ENCODE measurements at places on chromosomes 3 and 15. TPM values are rescaled to one million over a fixed set of nuclear protein-coding genes. Genes with fewer than 3 reads are reported as not detected.

DNA sequence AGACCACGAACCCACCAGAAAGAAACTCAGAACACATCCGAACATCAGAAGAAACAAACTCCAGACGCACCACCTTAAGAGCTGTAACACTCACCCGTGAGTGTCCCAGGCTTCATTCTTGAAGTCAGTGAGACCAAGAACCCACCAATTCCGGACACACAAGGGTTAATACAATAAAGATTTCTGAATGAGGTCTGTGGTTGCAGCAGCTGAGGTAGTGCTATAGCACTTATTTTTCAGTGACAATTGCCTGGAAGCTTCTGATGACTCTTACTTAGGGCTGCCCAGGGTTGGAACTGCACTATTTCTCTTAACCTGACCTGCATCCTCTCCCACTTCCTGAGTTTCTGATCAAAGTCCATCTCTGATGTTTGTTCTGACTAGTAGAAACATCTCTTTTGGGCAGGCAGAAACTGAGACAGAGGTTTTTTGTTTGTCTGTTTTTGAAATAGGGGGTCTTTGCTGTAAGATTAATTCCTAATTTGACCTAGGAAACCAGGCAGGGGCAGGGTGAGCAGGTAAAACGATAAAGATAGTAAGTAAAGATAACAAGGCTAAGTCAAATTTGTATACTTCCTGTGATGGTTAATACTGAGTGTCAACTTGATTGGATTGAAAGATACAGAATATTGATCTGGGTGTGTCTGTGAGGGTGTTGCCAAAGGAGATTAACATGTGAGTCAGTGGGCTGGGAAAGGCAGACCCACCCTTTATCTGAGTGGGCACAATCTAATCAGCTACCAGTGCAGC lies 169.1 kb downstream of the GAP43 start:
- peak overlapping the region; percentile 49 for H3K4me3 ChIP-seq
- no peaks in the 10 kb centered on the region for H3K27me3 ChIP-seq
- H3K27ac ChIP-seq: peak overlapping the region; percentile 93
- H3K36me3 ChIP-seq: no peaks in the 10 kb centered on the region
- H3K4me1 ChIP-seq: peaks cover 25% of the 10 kb centered on the region

DNA sequence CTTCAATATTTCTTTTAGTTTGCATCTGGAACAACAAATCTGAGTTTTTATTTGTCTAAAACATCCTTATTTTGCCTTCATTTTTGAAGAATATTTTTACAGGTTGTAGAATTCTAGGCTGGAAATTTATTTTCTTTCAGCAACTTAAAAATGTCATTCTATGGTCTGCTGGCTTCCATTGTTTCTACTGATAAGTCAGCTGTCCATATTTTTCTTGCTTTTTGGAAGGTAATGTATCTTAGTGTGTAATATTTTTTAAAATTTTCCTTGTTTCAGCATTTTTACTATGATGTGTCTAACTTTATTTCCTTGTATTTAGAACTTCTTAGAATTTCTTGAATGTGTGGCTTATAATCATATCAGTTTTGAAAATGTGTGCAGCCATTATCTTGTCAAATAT lies 37.0 kb downstream of the SEMA6D start:
- H3K36me3 ChIP-seq: no peaks in the 10 kb centered on the region
- no peaks in the 10 kb centered on the region for H3K4me1 ChIP-seq
- no peak overlapping the region for H3K27ac ChIP-seq

- no peaks in the 10 kb centered on the region for H3K27me3 ChIP-seq
- no peak overlapping the region for H3K4me3 ChIP-seq
- peaks cover 2% of the 10 kb centered on the region for H3K36me3 ChIP-seq
- peak; percentile 50 for DNase-seq
These were observed 50.3 kb downstream of the CMTM8 start for GRCh38 chr3:32288819-32289218.

DNA sequence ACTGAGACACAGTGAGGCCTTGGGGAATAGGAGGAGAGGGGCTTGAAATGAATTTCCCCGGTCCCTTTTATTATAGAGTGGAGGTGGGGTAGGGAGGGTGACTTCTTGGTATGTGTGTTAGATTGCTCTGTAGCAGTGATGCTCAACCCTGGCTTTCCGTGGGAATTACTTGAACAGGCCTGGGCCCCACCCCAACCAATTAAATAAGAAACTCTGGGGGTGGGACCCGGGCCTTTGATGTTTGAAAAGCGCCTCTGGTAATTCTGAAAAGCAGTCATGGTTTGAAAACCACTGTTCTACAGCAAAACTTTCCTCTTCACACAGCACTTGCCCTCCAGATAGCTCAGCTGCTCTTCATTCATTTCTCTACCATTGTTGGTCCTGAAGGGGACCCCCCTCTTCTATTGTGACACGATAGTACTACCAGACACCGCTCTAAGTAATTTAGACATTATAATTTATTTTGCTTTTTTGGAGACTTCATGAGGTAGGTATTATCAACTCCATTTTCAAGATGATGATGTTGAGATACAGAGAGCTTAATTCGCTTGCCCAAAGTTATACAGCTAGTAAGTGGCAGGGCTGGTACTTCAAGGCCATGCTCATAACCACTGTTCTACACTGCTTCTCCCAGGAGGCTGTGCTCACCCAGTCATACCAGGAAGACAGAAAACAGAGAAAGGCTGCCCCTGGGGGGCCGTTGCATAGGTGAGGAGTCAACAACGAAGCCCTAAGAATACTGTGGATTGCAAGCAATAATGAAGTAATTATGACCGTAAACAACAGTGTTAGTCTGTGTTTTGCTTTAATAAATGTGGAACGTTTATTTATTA lies 176.2 kb downstream of the PEX5L start:
- H3K27me3 ChIP-seq: no peaks in the 10 kb centered on the region
- H3K4me1 ChIP-seq: no peaks in the 10 kb centered on the region
- DNase-seq: no peak
- no peaks in the 10 kb centered on the region for H3K36me3 ChIP-seq
- H3K4me3 ChIP-seq: no peak overlapping the region

DNA sequence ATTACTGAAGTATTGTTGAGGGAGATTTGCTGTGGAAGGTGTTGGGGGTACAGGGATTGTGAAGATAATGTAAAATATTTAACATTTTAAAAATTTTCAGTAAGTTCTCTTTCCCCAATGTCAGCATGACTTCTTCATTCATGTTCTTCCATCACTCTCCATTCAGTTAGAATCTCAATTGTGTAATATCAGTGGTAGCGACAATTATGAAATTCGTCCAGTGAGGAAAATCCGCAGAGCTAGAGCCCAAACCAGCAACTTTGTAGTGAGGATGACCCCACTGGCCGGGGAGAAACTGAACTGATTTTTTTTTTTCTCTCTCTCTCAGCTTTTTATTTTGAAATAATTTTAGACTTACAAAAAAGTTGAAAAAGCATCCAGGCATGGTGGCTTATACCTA lies 171.7 kb downstream of the PGPEP1L start:
- H3K4me3 ChIP-seq: no peak overlapping the region
- H3K36me3 ChIP-seq: peaks cover 26% of the 10 kb centered on the region
- no peaks in the 10 kb centered on the region for H3K4me1 ChIP-seq
- no peaks in the 10 kb centered on the region for H3K27me3 ChIP-seq
- no peak for DNase-seq

DNA sequence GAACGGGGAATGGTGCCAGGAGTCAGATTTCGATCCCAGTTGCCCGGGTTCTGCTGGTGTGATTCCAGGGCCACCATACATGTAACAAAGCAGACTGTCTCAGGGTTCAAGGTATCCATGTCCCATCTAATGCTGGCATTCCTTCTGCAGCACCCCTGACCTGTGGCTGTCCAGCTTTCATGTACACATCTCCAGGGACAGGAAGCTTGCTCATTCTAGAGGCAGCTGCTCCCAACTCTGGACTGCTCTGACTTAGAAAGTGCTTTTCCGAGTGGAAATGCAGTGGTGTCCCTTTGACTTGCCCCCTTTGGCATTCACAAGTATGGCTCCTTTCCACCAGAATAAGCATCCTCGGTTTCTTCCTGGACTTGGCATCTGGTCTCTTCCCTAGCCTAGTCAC lies 30.9 kb downstream of the PML start:
- H3K4me1 ChIP-seq: peaks cover 15% of the 10 kb centered on the region
- peaks cover 57% of the 10 kb centered on the region for H3K36me3 ChIP-seq
- no peaks in the 10 kb centered on the region for H3K27me3 ChIP-seq
- H3K27ac ChIP-seq: no peak overlapping the region

GRCh38 chr3:8451696-8452095 lies 49.9 kb upstream of the LMCD1 start:
- H3K27me3 ChIP-seq: peaks cover 7% of the 10 kb centered on the region
- no peaks in the 10 kb centered on the region for H3K36me3 ChIP-seq
- no peak overlapping the region for H3K4me3 ChIP-seq
- no peak overlapping the region for H3K27ac ChIP-seq

DNA sequence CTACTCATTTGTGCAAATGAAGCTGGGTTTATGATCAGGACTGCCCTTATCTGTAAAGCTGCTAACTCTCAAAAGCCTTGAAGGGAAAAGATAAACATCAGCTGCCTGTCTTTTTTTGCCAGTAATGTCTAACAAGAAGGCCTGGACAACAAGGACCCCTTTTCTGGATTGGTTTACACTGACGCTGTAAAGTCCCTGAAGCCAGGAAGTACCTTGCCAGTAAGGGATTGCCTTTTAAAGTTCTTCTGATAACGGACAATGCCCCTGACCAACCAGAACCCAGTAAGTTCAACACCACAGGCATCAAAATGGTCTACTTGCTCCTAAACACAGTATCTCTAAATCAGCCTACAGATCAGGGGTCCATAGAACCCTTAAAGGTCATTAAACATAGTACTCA lies 178.0 kb downstream of the PCCB start:
- no peak for DNase-seq
- no peak overlapping the region for H3K4me3 ChIP-seq
- no peaks in the 10 kb centered on the region for H3K27me3 ChIP-seq
- H3K4me1 ChIP-seq: no peaks in the 10 kb centered on the region
- H3K27ac ChIP-seq: no peak overlapping the region

DNA sequence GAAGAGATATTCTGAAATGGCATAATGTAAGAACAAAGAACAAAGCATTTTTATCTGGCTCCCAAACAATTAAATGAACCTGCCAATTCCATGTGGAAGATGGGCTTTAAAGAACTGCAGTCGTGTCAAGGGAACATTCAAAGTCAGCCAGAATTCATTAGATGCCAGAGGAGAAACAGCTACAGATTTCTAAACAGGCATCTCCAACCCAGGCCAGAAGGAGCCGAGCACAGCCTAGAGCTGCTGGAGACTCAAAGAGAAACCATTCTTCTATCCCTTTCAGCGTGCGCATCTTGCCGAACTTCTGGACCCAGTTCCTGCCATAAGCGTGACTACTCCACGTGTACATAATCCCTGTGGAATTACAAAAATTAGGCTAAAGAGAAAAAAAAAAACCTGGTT lies 60.4 kb downstream of the MB21D2 start:
- no peak overlapping the region for H3K4me3 ChIP-seq
- DNase-seq: no peak
- H3K27ac ChIP-seq: no peak overlapping the region
- H3K4me1 ChIP-seq: peaks cover 21% of the 10 kb centered on the region
- H3K36me3 ChIP-seq: no peaks in the 10 kb centered on the region

- peaks cover 2% of the 10 kb centered on the region for H3K27me3 ChIP-seq
- peaks cover 18% of the 10 kb centered on the region for H3K4me1 ChIP-seq
These were observed 220.3 kb upstream of the ATP10A start for GRCh38 chr15:26083457-26083856.

- H3K4me1 ChIP-seq: peaks cover 9% of the 10 kb centered on the region
- no peak overlapping the region for H3K4me3 ChIP-seq
- H3K27me3 ChIP-seq: peaks cover 15% of the 10 kb centered on the region
- H3K36me3 ChIP-seq: no peaks in the 10 kb centered on the region
These were observed 1.2 kb downstream of the TMIE start for GRCh38 chr3:46702246-46703012.

DNA sequence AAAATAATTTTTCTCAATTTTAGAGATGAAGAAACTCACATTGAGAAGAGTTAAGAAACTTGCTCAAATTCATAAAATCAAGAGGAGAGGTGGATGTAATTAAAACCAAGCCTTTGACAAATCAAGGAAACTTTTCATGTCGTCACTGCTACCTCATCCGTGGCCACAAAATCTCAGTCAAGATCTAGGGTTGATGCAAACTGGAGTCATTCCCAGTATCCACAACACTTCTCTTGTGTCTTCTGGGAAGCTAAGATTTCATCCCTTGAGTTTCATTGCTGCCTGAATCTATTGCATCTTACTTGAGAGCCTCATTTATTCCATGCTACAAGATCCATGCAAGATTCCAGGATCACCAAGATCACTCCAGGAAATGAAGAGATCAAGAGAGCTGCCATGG lies 5.4 kb upstream of the FBN1 start:
- DNase-seq: no peak
- no peak overlapping the region for H3K27ac ChIP-seq
- no peak overlapping the region for H3K4me3 ChIP-seq
- no peaks in the 10 kb centered on the region for H3K4me1 ChIP-seq
- H3K27me3 ChIP-seq: peaks cover 27% of the 10 kb centered on the region
- no peaks in the 10 kb centered on the region for H3K36me3 ChIP-seq

DNA sequence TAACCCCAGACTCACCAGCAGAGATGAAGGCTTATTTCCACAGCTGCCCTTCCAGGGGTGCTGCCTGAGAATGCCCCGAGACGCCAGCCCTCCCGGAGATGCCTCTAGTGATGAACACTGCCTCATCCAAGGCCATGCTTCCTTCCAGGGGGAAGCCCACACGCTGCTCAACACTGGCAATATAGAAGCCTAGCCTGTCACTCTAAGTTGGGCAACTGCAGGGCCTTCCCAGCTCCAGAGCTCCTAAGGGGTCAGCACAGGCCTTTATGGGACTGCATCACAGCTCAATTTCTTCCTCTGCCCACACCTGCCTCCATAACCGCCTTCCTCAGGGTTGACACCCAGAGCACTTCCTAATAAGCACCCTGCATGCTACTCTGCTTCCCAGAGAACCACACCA lies 217.7 kb downstream of the ABHD5 start:
- no peaks in the 10 kb centered on the region for H3K4me1 ChIP-seq
- no peaks in the 10 kb centered on the region for H3K36me3 ChIP-seq
- no peak for DNase-seq

DNA sequence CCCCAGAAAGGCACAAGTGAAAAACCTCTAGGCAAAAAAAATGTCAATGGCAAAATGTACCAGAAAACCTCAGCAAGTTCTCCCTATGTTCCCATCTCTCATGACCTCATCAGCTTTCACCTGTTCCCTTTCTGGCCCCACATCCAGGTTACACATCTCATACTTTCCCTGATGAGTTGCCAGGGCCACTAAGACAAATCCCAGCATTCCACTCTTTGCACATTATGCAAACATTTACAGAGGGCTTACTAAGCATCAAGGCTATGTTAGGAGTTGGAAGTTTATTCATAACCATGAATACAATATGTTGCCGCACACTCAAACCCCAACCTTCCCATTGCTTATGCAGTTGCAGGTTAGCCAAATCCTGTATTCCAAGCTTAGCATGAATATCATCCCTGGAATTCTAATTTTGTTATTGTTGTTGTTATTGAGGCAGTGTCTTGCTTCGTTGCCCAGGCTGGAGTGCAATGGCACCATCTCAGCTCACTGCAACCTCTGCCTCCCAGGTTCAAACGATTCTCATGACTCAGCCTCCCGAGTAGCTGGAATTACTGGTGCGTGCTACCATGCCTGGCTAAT lies 129.3 kb upstream of the UBE2E2 start:
- H3K36me3 ChIP-seq: no peaks in the 10 kb centered on the region
- H3K27me3 ChIP-seq: no peaks in the 10 kb centered on the region
- no peak for DNase-seq
- H3K4me3 ChIP-seq: no peak overlapping the region

GRCh38 chr3:128095222-128095703 lies 28.3 kb downstream of the RUVBL1 start:
- no peak overlapping the region for H3K4me3 ChIP-seq
- peak; percentile 84 for DNase-seq
- H3K4me1 ChIP-seq: peaks cover 20% of the 10 kb centered on the region
- H3K27ac ChIP-seq: no peak overlapping the region

Gene AMIGO3
- total RNA-seq: 0.30 TPM

Gene DYNLT2B
- total RNA-seq: 23.0 TPM

Gene GOLGA8G
- total RNA-seq: not detected

Gene ATP13A4
- total RNA-seq: 1.6 TPM

Gene DUOXA2
- total RNA-seq: not detected

Gene USP4
- 88.4 TPM for total RNA-seq

Gene RGMA
- total RNA-seq: 0.25 TPM

Gene PLSCR2
- total RNA-seq: 0.35 TPM

Gene GCSAM
- 9.3 TPM for total RNA-seq

Data from activated CD4-positive, alpha-beta T cell treated with anti-CD3 and anti-CD28 coated beads, Interleukin-2, amount 10 ng/mL, durations not matched to agents 7 days and 5 days (primary cell).